ENCODE measurements at places on chromosomes 11 and 22. TPM values are rescaled to one million over a fixed set of nuclear protein-coding genes. Genes with fewer than 3 reads are reported as not detected.

GRCh38 chr11:120027546-120028180 lies 110.2 kb downstream of the TRIM29 start:
- H3K4me3 ChIP-seq = no peak overlapping the region
- H3K36me3 ChIP-seq = no peaks in the 10 kb centered on the region
- H3K27me3 ChIP-seq = no peaks in the 10 kb centered on the region
- DNase-seq = no peak

GRCh38 chr11:73218106-73218829 lies at the start of gene P2RY2:
P2RY2 (plus strand) TSS chr11:73218281; CDS start chr11:73234160, 15,879 bp downstream.
- H3K36me3 ChIP-seq = no peaks in the 10 kb centered on the region
- H3K27me3 ChIP-seq = no peaks in the 10 kb centered on the region
- peaks cover 30% of the 10 kb centered on the region for H3K4me1 ChIP-seq
- peak within 1 kb of the TSS; percentile 72 for H3K27ac ChIP-seq
- H3K4me3 ChIP-seq = peak within 1 kb of the TSS; percentile 38
- DNase-seq = peak; percentile 81

DNA sequence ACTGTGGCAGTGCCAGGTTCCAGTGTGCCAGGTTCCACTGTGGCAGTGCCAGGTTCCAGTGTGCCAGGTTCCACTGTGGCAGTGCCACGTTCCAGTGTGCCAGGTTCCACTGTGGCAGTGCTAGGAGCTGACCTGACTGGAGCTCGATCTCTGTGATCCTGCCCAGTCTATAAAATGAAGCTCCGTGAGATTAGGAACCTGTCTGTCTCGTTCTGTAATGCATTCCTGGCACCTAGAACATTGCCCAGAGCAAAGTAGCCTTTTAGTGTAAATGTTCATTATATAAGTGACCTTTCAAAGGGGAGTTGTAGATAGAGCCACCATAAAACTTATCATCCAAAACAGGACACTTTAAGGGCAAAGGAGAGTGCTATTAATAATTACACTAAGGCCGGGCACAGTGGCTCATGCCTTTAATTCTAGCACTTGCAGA lies 36.0 kb downstream of the ART5 start:
- no peaks in the 10 kb centered on the region for H3K27me3 ChIP-seq
- no peaks in the 10 kb centered on the region for H3K4me1 ChIP-seq
- no peak overlapping the region for H3K27ac ChIP-seq
- DNase-seq = no peak

GRCh38 chr22:25134451-25134850 lies 65.2 kb upstream of the CRYBB3 start:
- peak overlapping the region; percentile 66 for H3K27ac ChIP-seq
- no peak for DNase-seq
- no peaks in the 10 kb centered on the region for H3K27me3 ChIP-seq
- H3K4me3 ChIP-seq = no peak overlapping the region
- H3K36me3 ChIP-seq = no peaks in the 10 kb centered on the region

The FGF4 gene
- not detected for total RNA-seq

The PLAAT4 gene
- 19.4 TPM for total RNA-seq

The PRRG4 gene
- 2.2 TPM for total RNA-seq
